Naive thymus-derived CD8-positive, alpha-beta T cell (primary cell): ENCODE measurements at places on chromosomes 5 and 9. TPM values are rescaled to one million over a fixed set of nuclear protein-coding genes. Genes with fewer than 3 reads are reported as not detected.

Gene GLDC
- total RNA-seq = not detected

Gene SPEF2
- 13.7 TPM for total RNA-seq

Gene GARIN3
- not detected for total RNA-seq

Gene OR1J4
- 0.52 TPM for total RNA-seq

Gene CARD9
- 0.85 TPM for total RNA-seq

Gene NDOR1
- total RNA-seq = 39.8 TPM

Gene IL3
- total RNA-seq = not detected

Gene ROR2
- not detected for total RNA-seq

Gene ITK
- total RNA-seq = 477 TPM

Gene SPTLC1
- total RNA-seq = 58.2 TPM

Gene PALM2AKAP2
- not detected for total RNA-seq

Gene NPDC1
- 2.8 TPM for total RNA-seq

Gene MARCOL
- total RNA-seq = not detected

Gene WHRN
- 3.3 TPM for total RNA-seq

DNA sequence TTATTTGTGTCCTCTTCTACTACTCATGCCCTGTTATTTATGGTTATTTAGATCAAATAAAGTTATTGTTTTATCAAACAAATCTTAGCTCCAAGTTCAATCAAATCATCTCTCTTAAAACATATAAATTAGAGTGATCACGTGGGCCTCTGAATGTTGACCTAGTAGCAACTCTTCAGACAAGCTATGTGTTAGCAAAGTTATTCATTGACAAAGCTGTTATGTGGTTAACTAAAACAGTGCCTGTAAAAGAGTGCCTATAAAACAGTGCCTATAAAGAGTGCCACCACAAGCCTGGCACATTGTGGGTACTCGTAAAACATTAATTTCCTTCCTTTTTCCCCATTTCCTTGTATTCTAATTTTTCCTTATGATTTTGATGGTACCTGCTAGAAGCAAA is 421.9 kb downstream of the HCN1 start:
- no peak for DNase-seq

- no peak for DNase-seq
Observed at GRCh38 chr9:20563917-20564316, 58.4 kb downstream of the MLLT3 start.

DNA sequence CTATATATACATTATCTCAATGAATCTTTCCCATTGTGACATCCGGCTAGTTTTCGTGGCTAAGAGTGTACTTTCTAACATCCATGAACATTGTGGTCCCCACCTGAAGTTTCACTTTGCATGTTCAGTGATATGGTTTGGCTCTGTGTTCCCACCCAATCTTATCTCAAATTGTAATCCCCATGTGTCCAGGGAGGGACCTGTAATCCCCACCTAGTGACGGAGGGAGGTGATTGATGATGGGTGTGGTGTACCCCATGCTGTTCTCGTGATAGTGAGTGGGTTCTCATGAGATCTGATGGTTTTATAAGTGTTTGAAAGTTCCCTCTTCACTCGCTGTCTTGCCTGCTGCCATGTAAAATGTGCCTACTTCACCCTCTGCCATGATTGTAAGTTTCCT is 28.1 kb downstream of the MRPL22 start:
- no peak for DNase-seq

DNA sequence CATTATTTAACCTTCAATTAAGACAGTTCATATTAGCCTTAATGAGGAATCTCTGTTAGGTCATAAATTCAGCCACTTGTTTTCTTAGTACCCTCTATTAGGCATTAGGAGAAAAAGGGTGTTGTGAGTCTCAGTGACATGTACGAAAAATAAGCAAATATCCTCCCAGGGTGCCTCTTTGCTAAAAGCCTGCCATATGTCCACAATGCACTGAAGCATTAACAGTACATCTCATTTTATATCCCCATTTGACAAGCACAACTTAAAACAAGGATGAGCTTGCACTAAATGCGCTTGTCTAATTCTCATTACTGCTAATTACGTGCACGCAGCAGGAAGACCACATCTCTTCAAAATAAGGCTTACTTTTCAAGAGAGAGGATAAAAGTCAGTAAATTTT is 48.4 kb upstream of the SRFBP1 start:
- DNase-seq = no peak

GRCh38 chr9:2154731-2155130 is 139.6 kb downstream of the SMARCA2 start:
- DNase-seq = no peak

DNA sequence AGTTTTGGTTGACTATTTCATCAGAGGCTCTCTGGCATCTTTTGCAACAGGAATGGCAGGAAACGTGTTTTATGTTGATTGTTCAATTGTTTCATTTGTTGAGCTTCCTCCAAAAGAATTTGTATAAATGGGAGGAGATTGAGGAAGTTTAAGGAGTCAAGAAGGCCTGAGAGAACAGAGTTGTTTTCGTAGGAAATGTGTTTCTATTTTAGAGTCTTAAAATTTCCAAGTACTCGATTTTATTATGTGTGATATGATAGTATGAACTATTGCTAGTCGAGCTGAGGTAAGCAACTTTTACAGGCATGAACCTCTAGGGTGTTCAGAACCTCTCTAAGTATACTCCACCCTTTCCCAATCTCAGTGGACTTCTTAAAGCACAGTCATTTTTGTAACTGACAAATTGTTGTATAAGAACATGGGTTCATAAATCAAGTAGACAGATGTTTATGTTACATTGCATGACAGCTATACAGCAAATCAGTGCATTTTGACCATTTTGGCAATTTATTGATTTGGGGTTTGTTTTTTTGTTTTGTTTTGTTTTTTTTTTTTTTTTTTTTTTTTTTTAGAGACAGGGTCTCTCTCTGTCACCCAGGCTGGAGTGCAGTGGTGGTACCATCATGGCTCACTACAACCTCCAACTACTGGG is 47.4 kb downstream of the POLK start:
- no peak for DNase-seq

DNA sequence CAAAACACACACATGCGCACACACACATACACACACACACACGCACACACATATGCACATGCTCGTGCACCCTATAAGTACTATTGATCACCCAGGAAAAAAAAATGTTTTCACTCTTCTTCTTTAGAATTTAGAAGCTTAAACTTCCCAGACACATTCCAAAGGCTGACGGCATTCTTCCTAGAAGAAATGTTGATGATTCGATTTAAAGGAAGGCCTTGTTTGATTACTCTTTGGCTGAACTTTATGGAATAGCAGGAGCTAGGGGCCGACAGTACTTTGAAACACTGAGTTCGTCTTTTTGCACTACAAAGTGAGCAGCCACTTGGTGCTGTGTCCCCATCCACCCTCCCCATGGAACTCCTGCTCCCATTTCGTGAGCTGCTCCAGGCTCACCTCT is 113.2 kb downstream of the EGFLAM start:
- DNase-seq = no peak

DNA sequence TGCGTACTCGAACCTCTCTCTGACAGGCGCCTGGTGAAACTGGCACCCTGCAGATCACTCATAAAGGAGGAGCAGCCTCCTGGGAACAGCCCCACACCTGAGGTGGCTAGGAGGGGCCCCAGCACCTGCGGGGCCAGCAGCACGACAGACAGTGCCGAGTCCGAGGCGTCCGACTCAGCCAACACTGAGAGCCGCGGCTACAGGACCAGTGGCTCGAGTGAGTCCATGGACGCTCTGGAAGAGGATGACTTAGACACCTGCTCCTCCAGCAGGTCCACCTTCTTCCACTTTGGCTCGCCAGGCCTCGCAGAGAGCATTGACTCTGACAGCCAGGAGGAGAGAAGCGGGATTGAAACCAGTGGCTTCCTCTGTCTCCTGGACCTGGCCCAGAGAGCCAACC is 13.5 kb upstream of the TRMT10B start:
- no peak for DNase-seq

DNA sequence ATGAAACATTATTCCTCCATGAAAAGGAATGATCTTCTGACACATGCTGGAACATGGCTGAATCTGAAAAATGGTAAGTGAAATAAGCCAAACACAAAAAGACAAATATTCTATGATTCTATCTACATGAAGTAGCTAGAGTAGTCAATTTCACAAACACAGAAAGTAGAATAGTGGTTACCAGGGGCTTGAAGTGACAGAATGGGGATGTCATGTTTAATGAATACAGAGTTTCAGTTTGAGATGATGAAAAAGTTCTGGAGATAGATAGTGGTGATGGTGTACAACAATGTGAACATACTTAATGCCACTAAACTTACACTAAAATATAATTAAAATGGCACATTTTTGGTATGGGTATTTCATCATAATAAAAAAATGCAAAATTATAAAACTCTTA is 18.3 kb downstream of the RLN2 start:
- DNase-seq = no peak

GRCh38 chr9:4581861-4582565 is 80.1 kb upstream of the PLPP6 start:
- no peak for DNase-seq

DNA sequence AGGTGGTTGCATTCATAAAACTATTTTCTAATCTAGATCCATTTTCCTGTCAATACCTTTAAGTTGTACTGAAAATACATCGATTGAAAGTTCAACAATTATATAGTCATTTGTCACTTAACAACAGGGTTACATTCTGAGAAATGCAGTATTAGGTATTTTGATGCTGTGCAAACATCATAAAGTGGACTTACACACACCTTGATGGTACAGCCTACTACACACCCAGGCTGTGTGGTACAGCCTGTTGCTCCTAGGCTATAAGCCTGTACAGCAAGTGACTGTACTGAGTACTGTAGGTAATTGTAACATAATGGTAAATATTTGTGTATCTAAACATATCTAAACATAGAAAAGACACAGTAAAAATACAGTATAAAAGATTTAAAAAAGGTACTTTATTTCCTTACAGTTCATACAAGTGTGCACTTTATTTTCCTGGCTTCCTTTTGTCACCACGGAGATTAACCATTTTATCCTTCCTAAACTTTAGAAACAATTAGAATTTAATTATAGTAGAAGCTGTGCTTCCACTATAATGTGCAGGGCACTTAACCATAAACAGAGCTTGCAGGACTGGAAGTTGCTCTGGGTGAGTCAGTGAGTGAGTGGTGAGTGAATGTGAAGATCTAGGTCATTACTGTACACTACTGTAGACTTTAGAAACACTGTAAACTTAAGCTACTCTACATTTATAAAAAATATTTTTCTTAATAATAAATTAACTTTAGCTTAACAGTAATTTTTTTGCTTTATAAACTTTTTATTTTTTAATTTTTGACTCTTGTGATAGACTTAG is 42.9 kb upstream of the MEF2C start:
- no peak for DNase-seq

GRCh38 chr5:9222054-9222976 is 323.6 kb downstream of the SEMA5A start:
- no peak for DNase-seq

DNA sequence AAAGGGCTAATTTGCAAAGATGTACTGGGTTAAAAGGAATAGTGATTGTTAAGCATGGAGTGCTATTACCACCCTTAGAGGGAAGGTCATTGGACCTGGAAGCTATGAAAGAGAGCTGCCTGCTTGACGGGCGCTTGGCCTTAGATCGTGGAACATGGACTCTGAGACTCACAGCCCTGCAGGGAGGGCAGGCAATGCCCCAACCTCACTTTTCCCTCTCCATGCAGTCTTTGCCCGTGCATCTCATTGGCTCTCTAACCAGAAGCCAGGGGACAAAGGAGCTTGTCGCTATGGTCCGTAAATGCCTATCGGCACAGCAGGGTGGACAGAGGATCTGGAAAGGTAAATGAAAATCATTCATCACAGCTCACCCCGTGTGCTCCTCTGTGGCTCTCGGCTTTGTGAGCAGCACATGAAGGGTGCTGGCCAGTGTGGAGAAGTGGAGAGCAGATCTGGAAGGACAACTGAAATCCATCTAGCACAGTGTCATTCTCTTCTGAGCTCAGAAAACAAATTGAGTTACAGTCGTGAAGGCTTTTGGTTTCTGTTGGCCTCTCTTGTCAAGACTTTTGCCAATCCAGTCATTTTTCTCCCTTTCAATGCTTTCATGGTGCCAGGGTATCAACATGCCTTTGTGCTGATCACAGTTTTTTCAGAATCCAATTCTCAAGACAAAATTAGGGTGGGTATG is 186.2 kb downstream of the SNX18 start:
- DNase-seq = no peak

- no peak for DNase-seq
Observed at GRCh38 chr5:133890776-133891280, 77.6 kb downstream of the C5orf15 start.

DNA sequence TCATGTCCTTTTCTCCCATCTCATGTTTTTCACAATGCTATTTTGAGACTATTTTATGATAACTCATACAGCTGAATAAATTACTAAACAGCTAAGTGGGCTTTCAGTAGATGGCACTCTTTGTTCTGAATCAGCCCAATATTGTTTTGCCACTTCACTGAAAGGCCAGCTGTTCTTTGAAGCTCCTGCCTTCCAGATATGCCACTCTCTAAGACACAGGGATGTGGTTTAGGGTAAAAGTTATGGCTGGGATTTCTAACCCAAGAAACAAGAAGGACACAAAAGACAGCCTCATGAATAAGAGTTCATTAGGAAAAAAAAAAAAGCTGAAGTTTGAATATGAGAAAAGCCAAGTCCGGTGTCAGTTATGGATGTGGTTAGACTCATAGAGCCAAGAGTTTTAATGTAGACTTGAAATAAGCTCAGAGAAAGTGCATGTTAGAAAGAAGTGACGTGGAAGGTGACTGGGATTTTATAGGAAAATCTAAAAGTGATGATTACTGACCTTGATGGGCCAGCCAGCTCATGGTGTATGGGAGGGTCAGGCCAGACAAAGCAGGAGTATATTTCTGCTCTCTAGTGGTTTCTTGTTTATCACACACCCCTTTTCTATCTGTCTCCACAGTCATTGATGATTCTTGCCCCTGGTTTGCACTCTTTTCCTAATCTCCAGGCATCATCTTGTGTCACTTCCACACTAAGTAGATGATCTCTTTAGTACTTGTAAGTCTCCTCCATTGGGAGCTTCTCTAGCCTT is 488.5 kb downstream of the NR2F1-AS1 start:
- DNase-seq = no peak

DNA sequence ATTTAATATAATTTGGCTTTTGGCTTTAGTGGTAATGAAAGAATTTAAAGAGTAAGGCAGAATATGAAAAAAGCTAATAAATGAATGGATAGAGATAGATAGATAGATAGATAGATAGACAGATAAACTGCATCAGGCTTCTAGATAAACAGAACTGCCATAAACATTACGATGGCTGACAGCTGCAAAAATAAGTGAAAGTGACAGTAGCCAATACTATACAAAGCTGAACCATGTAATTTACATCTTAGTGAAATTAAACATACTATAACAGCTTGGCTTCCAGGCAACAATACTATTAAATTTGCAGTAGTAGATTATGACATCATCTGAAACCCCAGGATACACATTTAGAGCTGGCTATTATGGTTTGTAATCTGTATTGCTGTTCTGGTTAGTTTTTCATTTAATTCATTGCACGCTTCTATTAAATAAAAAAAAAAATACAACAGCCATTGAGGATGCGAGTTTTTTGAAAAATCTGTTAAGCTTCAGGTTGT is 1354.8 kb downstream of the PTPRD start:
- no peak for DNase-seq

GRCh38 chr5:40080191-40080590 is 599.5 kb upstream of the PTGER4 start:
- DNase-seq = no peak
